ENCODE measurements at places on chromosomes 6 and 20. TPM values are rescaled to one million over a fixed set of nuclear protein-coding genes. Genes with fewer than 3 reads are reported as not detected.

NHSL1 gene
- 16.1 TPM for polyA plus RNA-seq

L3MBTL1 gene
- 26.6 TPM for polyA plus RNA-seq

LRRC1 gene
- polyA plus RNA-seq: 32.2 TPM

PRRT1 gene
- polyA plus RNA-seq: 2.7 TPM

DDX43 gene
- 0.40 TPM for polyA plus RNA-seq

BTBD3 gene
- polyA plus RNA-seq: 88.5 TPM

PCMTD2 gene
- polyA plus RNA-seq: 211 TPM

NNAT gene
- 90.1 TPM for polyA plus RNA-seq

BTN1A1 gene
- 0.22 TPM for polyA plus RNA-seq

MAK gene
- polyA plus RNA-seq: 3.3 TPM

SNAP25 gene
- polyA plus RNA-seq: 8.4 TPM

SLC26A8 gene
- polyA plus RNA-seq: 0.47 TPM
